Ascending aorta (tissue), 2 donors: ENCODE measurements at places on chromosomes 2 and 18.
A peak's percentile ranks its signal among the peaks of the same experiment; 100 is the strongest.

DNA sequence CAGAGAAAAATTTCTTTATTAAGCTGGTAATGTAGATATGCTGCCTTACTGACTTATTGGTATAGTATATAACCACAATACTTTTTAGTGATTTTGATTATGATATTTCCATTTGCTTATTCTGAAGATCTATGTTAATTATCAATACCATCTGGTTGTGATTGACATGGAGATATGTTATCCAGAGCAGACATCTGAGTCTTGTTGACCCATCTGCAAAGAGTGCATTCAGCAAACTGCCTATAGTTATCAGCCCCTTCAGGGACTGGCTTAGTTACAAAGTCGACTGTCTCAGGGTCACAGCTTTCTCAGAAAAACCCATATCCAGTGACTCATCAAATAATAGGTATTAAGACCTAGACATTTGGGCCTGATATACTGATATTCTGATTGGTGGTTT lies 475.7 kb downstream of the DSC3 start:
- H3K4me3 ChIP-seq: no peak overlapping the region
- no peaks in the 10 kb centered on the region for H3K4me1 ChIP-seq
- no peaks in the 10 kb centered on the region for H3K36me3 ChIP-seq

DNA sequence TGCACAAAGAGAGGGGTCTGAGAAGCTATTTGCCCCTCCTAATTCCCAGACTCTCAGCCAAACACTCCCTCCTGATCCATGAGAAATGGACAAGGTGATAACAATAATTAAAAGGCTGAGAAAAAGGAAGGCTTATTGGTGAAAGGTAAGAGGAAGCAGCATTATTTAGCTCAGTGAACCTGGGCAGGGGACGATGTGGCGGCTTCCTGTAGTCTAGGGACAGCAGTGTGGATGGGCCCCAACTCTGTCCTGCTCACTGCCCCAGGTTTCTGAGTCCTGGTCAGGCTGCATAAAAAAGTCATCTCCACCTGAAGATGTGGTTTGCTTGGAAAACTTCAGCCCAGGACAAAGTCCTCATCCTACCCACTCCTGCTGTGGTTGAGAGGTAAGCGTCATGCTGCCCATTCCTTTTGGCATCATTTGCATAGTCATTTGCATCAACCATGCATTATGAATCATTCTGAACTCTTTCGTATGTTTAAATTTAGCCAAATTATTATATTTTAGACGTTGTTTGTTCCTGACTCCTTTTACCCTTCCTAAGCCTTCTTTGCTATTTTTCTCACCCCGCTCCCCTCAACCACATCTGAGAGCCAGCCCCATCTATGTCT lies 126.8 kb downstream of the CLIP4 start:
- no peak for DNase-seq
- no peak overlapping the region for H3K4me3 ChIP-seq
- no peaks in the 10 kb centered on the region for H3K27me3 ChIP-seq
- no peaks in the 10 kb centered on the region for H3K36me3 ChIP-seq
- no peak overlapping the region for H3K27ac ChIP-seq
- no peaks in the 10 kb centered on the region for H3K4me1 ChIP-seq

GRCh38 chr18:22488554-22488953 lies 70.8 kb upstream of the CTAGE1 start:
- DNase-seq: no peak
- no peaks in the 10 kb centered on the region for H3K4me1 ChIP-seq
- H3K36me3 ChIP-seq: no peaks in the 10 kb centered on the region
- H3K4me3 ChIP-seq: no peak overlapping the region
- no peaks in the 10 kb centered on the region for H3K27me3 ChIP-seq
- H3K27ac ChIP-seq: peak overlapping the region; percentile 54

- DNase-seq: peak; percentile 92
- peaks cover 10% of the 10 kb centered on the region for H3K4me1 ChIP-seq
- H3K36me3 ChIP-seq: no peaks in the 10 kb centered on the region
Observed at GRCh38 chr2:223041527-223042109, 10.4 kb upstream of the KCNE4 start.

GRCh38 chr2:223957092-223957851 lies at the start of gene MRPL44:
Gene MRPL44, plus strand, starts transcription at chr2:223957463. Its CDS starts 10 bp downstream, at chr2:223957473.
- peak within 1 kb of the TSS; percentile 92 for H3K4me3 ChIP-seq
- peak; percentile 73 for DNase-seq
- H3K27ac ChIP-seq: peak within 1 kb of the TSS; percentile 88
